ENCODE measurements at places on chromosomes 16 and 17. TPM values are rescaled to one million over a fixed set of nuclear protein-coding genes. Genes with fewer than 3 reads are reported as not detected.

Gene NPIPA2
- 3.9 TPM for polyA plus RNA-seq

- no peak overlapping the region for H3K4me3 ChIP-seq
- no peak overlapping the region for H3K27ac ChIP-seq
- H3K4me1 ChIP-seq: peaks cover 19% of the 10 kb centered on the region
- H3K36me3 ChIP-seq: peaks cover 61% of the 10 kb centered on the region
Measured at GRCh38 chr16:4667203-4667963, 26.0 kb upstream of the NUDT16L1 start.

GRCh38 chr17:18059283-18059682 lies 20.1 kb downstream of the GID4 start:
- no peak overlapping the region for H3K4me3 ChIP-seq
- no peaks in the 10 kb centered on the region for H3K27me3 ChIP-seq

DNA sequence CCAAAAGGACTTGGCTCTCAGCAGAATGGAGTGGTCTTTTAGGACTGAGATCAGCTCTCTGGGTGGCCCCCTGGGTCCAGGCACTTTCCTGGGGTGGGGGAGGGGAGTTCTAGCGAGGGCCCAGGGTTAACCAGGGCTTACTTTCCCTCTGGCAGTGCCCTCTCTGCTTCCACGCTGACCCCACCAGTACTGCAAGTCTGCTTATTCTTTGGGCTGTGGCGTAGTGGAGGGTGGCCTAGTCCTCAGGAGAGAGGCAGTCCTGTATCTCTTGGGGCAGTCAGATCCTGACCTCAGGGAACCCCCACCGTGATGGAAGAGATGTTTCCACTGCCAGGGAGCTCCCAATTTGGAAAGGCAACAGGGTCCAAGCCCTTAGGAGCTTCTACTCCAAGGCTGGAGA lies 79.4 kb downstream of the CCDC182 start:
- H3K27me3 ChIP-seq: no peaks in the 10 kb centered on the region
- H3K4me1 ChIP-seq: peaks cover 9% of the 10 kb centered on the region
- H3K36me3 ChIP-seq: no peaks in the 10 kb centered on the region
- DNase-seq: no peak
- H3K4me3 ChIP-seq: no peak overlapping the region
- no peak overlapping the region for H3K27ac ChIP-seq

Gene AIPL1
- polyA plus RNA-seq: not detected

Gene PIRT
- polyA plus RNA-seq: not detected

DNA sequence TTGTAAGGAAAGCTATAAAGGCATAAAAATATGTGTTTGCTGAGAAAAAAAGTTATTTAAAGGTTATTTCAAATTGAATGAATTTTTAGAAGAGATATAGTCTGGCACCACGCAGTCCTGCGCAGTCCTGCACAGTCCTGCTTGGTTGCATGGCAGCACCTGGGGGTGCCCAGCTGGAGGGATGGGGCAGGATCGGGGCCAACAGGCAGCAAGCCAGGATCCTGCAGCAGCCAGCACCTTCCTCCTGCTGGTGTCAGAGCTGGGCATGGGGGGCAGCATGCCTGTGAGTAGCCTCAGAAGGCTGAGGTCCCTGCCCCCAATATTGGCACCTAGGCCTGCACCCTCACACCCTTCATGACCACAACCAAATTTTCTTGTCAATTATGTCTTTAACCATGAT lies 46.0 kb downstream of the GLG1 start:
- H3K27ac ChIP-seq: no peak overlapping the region
- no peaks in the 10 kb centered on the region for H3K27me3 ChIP-seq
- H3K36me3 ChIP-seq: no peaks in the 10 kb centered on the region

- H3K27ac ChIP-seq: peak overlapping the region; percentile 88
- H3K4me1 ChIP-seq: peaks cover 38% of the 10 kb centered on the region
- H3K27me3 ChIP-seq: 0 out of 2 replicates have a peak, but pooled peaks cover 11% of the 10 kb centered on the region
- H3K36me3 ChIP-seq: no peaks in the 10 kb centered on the region
- DNase-seq: peak; percentile 77
Measured at GRCh38 chr17:28712032-28712704, 480 bp upstream of the PROCA1 start.

Data from K562 (cell line).